ENCODE measurements at places on chromosomes 5 and 9.

DNA sequence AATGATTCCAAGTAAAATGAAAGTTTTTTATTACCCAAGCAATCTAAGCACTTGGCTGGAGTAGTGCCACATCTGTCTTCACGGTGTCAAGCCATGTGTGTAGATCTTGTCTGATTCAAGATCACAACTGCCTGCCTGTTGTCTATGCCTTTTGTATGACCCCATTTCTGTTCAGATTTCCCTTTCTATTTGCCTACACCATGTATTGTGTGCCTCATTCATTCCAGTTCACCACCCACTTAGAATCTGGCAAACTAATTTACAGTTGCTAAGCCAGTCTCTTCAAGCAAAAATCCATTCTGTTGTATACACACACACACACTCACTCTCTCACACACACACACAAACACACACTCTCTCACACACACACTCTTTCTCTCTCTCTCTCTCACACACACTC, 33.7 kb downstream of the GLDC start:
- DNase-seq = no peak

- DNase-seq = no peak
Observed at GRCh38 chr5:10468256-10468655, 26.6 kb downstream of the ROPN1L start.

DNA sequence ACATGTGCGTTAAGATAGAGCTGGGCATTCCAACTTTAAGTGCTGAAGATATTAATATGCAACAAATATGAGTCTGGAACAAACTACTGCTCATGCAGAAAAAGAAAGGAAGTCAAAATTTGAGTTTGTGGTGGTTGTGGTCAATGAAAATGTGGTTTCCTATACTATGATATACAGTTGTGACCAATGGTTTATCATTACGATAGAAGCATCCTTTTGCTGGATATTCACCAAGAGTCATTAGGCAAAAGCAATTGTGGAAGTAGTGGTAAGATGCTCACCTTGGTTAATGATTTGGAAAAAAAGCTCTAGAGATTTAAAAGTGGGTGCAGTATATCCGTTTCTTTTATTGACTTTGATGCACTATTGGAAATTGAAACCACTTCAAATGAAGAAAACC, 1007.0 kb downstream of the NR2F1-AS1 start:
- no peak for DNase-seq

- DNase-seq = no peak
Observed at GRCh38 chr5:117638581-117638980, 1064.0 kb upstream of the SEMA6A start.

DNA sequence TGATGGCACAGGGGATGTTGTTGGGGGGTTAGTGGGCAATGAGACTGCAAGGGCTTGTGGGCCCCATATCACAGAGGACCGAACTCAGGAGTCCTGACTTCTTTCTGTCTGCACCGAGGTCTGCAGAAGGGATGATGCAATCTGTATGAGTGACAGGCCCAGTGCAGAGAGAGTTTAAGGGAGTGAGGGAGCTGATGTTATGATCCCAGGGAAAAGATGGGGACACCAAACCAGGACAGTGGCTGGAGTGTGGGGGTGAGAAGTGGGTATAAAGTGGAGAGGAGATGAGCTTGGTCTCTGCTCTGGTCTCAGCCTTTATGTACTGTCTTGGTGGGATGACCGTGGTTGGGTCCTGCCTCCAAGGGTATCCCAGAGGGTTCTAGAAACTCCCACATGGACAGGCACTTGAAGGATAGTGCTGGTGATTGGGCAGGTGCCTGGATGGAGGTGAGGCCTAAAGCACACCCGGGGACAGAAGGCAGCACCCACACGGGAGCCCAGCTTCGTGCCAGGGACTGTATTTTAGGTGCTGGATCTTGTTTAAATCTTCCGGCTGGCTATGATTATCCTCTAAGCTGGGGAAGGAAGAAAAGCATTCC, 21.9 kb downstream of the GSN start:
- no peak for DNase-seq

DNA sequence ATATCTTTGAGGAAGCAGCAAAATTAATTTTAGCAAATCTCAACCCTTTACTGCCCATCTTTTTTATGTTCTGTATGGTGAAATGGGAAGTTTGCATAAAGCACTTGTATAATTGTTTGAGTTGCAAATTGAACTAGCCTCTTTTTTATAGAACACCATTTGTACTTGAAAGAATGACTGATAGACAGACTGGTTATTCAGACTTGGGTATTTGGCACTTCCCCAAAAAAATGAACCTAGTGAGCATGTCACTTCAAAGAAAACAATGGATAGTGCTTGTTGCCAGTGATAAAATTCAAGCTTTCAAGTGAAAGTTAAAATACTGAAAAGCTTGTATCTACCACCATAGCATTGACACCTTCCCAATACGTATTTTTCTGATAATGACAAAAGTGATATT, 115.8 kb downstream of the ERCC6L2 start:
- no peak for DNase-seq

DNA sequence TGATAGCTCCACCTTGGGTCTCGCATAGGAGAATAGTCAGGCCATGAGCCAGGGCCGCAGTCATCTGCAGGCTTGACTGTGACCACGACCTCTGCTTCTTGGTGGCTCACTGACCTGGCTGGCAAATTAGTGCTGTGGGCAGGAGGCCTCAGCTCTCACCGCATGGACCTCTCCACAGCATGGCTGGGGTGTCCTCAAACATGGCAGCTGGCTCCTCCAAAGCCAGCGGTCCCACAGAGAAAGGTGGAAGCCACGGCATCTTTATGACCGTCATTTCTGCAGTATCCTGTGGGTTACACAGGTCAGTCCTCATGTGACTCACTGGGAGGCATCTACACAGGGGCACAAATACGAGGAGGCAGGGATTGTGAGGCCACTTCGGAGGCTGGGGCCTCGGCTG, 43.2 kb upstream of the SAP30L start:
- no peak for DNase-seq

GRCh38 chr5:174410716-174411478, 313.5 kb upstream of the MSX2 start:
- DNase-seq = no peak

GRCh38 chr5:3878267-3878666, 282.6 kb downstream of the IRX1 start:
- DNase-seq = no peak

DNA sequence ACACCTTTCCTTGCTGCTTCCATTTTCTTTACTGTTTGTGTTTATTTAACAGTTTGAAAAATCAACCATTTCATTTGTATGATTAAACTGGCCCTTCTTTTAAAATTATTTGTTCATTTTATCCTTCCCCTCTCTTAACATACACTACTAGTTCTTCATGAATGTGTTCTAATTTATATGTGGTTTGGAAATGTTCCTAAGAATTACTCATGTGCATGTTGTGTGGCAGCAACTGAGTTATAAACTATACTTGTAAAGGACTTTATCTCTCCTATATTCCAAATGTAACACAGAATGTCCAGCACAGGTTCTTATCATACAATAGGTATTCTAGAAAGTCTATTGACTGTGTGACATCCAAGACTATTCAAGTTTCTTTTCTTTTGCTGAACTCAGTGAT, 358.2 kb upstream of the MEF2C start:
- peak; percentile 71 for DNase-seq

- DNase-seq = no peak
Observed at GRCh38 chr5:1093361-1093760, 18.5 kb downstream of the SLC12A7 start.

DNA sequence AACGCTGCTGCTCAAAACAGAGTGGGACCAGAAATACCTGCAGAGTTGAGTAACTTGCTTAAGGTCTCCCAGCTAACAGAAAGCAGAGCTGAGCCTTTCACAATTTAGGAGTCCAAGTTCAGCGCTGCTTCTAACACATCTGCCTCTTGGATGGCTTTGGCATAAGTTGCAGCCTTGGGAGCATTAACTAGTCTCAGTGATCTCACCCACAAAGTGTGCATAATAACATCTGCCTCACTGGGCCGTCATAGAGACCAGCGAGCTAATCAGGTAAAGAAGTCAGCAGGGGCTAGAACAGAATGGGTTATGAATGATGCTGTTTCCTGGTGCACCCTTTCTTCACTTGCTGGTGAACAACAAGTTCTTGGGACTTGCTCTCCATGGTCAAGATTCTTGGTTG, 36.5 kb downstream of the WWC1 start:
- peak; percentile 72 for DNase-seq

DNA sequence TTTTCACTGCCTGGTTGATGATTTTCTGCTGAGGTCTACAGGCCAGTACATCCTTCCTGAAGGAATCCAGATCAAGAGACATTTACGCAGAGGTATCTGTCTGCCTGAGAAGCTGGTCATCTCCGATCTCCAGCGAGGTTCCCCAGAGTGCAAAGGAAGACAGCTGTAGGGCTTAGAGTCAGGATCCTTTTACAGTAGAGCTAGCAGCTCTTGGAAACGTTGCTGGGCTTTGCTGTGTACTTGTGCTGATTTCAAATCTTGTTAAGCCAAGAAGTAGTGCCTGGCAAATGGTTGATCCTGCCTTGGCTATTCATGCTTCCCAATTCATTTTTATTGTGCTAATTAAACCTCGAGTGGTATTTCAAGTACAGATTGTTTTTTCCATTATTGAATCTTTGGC, 48.9 kb downstream of the NTRK2 start:
- no peak for DNase-seq

DNA sequence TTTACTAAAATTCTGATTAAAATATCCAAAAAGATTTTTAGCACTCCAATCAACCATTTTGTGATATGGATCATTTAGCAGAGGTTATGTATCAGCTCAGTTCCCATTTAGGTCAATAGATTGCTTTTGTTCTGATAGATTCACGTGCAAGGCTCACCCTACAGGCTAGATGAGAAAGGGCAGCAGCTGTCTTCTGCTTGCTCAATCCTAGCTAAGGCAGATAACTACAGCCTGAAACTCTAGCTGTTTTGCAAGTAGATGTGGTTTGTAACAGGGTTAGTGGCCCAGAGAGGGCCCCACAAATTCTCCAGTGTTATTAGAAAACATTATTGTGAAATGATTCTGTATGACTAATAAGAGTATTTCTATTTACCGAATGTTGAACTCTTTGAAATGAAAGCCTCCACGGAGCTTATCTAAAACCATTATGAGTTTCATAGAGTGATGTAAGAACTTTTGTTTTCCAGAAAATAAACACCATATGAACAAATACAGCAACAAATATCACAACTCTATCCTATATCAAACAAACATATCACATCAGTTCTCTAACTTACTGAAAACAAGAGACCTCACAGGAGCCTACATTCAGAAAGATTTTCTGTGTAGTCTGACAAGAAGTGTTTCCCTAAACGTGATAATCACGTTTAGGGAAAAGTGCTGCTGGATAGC, 841.9 kb upstream of the ACO1 start:
- DNase-seq = peak; percentile 45

DNA sequence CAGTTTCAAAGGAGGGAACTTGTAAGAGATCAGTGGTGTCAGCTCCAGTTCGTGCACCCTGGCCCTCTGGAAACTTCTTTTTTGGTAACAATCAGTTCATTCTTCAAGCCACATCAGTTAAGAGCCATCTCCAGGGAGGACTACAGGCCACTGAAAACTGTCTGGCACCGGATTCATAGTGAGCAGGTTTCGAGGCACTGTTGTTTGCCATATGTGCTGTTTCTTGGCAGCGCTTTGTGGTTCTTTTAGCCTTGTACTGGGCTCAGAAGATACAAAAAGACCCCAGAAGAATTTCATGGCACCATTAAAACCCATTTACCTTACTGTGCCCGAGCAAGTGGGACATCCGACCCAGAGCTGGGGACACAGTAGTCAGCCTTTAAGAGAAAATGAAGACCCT, 68.5 kb downstream of the OTULIN start:
- no peak for DNase-seq

- DNase-seq = no peak
Observed at GRCh38 chr5:108670591-108671289, 77.0 kb upstream of the FER start.

DNA sequence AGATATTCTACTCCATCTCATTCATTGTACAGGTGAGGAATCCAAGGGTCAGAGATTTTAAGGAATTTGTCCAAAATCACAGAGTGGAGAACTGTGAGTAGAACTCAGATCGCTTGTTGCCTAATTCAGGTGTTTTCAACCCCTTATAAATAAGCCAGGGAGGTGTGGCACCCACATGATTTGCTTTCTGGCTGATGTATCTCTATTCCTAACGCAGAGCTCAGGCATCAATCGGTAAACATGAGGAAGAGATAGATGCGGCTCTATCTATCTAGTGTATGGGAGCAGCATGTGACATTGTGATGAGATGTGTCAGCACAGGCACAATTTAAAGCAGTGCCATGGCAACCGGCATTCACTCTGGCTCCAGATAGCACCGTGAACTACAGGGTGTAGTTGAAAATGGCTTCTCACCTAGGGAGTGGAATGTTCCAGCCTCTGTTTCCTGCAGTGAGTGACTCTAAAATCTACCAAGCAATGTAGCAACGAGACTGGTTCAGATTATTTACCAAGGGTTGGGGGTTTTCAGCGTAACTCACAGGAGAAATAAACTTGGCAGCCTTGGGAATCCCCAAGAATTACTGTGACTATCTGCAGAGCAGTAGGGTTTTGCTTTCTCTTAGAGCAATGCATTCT, 53.4 kb upstream of the SUB1 start:
- peak; percentile 71 for DNase-seq

GRCh38 chr9:128282500-128282899, 6.4 kb downstream of the SWI5 start:
- peak; percentile 74 for DNase-seq

GRCh38 chr9:27817747-27818146, 244.5 kb upstream of the C9orf72 start:
- no peak for DNase-seq

GRCh38 chr5:31485376-31486207, 46.3 kb downstream of the DROSHA start:
- DNase-seq = no peak

DNA sequence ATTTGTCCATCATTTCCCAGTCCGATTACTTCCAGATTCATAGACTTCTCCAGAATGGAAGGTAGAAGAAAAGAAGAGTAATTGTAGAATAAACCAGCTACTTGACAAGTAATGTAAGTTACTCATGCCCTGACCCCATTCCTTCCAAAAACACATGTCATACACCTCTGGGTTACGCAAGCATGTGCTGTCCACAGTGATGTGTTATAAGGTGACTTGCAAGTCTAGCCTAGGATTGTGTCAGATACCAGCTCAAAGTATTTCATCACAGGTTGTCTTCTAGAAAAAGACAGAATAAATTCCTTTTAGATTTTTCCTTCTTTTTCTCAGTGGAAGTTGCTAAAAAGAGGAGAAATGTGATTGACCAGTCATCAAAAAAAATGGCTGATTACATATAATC, 8.0 kb upstream of the TLR4 start:
- DNase-seq = peak; percentile 74

Data from fibroblast of mammary gland (primary cell).